NCI-H2029 treated with DMSO at 0.1 percent for 48 hours (cell line): ENCODE measurements at places on chromosomes 16 and 17.

- peak; percentile 11 for DNase-seq
These were observed 22.5 kb upstream of the ENPP7 start for GRCh38 chr17:79707931-79708891.

DNA sequence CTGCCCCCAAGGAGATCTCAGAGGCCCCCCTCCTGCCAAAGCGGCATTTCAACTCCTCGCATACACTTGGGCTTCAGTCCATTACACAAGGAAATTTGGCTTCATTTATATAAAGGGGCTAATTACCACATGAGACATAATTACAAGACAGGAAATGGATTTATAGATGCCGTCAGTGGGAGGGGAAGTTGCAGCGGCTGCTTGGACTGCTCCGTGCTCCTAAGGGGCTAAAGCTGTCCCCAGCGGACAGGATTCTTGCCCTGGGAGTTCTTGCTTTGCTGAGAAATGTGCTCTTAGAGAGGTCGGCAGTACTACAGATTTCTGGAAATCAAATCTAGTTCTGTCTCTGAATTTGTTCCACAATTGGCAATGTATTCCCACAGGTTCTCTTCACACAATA is 57.2 kb upstream of the NLK start:
- no peak for DNase-seq

GRCh38 chr16:16996827-16997226 is 473.9 kb downstream of the XYLT1 start:
- no peak for DNase-seq

DNA sequence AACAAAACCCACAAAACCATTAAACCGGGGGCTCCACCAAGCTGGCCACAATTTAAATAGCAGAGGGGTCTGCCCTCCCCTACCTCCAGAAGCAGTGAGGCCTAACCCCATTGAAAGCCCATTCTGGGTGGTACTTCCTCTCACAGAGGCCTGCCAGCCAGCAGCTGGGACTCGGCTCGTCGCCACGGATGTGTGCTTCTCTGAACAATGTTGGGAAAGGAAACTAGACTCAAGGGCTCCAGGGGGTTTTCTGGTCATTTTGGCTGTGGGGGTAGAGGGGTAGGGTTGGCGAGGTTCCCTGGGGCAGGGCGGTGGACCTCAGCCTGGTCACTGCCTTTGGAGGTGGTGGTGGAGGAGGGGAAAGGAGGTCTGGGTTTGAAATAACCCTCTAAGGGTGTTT is 4.7 kb upstream of the PLCG2 start:
- DNase-seq, result no peak

GRCh38 chr17:67912656-67913055 is 83.6 kb downstream of the C17orf58 start:
- no peak for DNase-seq

DNA sequence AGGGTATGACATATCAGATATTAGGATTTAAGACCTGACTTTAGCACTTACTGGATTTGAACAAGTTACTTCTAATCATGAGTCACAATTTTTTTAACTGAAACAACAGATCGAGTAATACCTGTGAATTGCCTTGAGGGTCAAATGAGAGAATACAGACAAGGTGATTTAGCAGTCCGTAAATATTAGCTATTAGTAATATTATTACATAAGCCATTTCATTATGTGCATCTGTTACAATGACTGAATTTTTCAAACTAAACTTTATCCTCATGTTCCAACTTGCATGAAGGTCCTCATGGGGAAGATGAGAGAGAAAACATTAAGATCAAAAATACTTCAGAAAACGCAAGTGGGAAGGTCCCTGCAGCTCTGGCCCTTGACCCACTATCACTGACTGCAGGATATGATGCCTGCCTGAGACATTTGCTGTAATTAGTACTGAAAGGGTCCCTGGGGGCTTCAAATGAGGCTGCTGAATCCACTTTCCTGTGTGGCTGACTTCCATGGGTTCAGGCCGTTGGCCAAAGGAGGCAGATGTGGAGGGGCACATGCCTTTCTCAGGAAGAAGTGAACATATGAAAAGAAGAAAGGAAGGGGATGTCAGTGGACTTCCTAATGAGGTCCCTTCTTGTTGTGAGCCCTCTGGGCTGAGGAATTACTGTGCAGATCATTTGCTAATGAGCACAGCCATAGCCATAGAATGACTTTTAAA is 441.7 kb downstream of the CDH11 start:
- DNase-seq, result no peak

- DNase-seq, result peak; percentile 43
These were observed 90.6 kb downstream of the USP22 start for GRCh38 chr17:20952183-20952582.

GRCh38 chr17:67276075-67276474 is 31.1 kb upstream of the HELZ start:
- no peak for DNase-seq

DNA sequence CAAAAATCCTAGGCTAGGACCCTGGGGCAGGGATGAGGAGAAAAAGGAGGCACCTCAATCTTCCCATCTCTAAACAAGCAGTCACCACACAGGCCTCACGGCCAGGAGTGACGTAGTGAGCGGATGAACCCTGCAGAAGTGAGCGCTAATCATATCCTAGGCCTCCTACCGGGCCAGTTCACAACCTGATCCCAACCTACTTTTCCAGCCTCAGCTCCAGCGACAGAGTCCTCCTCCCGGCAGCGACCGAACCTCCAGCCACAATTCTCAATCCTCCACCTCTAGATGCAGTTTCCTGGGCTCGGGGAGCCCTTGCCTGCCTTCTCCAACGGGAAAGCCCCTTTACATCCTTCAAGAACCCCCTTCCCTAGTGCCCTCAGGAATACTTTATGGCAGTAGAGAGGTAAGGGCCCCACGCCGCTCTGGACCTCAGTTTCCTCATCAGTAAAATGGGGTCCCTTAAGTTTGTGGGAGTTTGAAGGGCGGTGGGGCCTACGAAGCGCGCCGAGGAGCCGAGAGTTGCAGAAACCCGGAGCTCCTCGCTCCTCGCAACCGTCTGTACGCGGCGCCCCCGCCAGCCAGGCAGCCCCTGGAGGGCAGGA is 1.4 kb downstream of the ZNF668 start:
- no peak for DNase-seq

DNA sequence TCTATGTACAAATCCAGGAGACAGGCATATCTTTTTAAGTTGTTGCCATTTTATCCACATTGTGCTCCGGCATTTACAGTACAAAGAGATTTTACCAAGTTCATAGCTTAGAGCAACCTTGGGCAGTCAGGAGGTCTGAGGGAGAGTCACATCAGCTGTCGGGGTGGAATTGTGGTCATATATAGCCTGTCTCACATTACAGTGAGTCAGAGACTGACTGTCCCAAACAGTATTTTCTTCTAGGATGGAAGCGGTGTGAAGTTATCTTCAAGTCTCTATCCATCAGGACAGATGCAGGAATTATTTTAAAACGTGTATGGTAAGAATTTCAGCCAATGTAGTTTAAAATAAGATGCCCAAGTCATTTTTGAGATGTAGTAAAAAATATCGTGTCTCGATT is 53.0 kb downstream of the GPRC5B start:
- DNase-seq, result no peak

- DNase-seq, result no peak
These were observed 19.3 kb upstream of the FOXF1 start for GRCh38 chr16:86490859-86491639.

GRCh38 chr17:17147821-17148220 is 58.3 kb downstream of the PLD6 start:
- no peak for DNase-seq

GRCh38 chr17:75754378-75755204 is 10.4 kb downstream of the GALK1 start:
- DNase-seq, result no peak

GRCh38 chr17:37220607-37220953 is 155.2 kb upstream of the C17orf78 start:
- DNase-seq, result no peak

- DNase-seq, result no peak
These were observed 3.5 kb downstream of the WDR81 start for GRCh38 chr17:1727876-1728630.

DNA sequence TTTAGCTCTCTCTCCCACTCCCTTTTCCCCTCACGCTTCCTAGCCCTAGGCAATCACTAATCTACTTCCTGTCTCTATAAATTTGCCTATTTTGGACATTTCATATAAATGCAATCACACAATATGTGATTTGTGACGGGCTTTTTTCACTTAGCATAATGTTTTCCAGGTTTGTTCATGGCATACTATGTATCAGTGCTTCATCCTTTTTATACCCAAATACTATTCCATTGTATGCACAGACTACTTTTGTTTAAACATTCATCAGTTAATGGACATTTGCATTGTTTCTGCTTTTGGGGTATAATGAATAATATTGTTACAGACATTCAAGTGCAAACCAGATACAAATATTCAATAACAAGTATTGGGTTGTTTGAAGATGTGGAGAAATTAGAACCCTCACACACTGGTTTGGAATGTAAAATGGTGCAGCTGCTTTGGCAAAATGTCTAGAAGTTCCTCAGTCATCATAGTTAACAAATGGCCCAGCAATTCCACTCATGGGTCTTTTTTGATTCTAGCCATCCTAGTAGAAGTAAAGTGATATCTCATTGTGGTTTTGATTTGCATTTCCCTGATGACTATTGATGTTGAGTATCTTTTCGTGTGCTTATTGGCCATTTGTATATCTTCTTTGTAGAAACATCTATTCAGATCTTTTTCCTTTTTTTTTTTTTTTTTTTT is 67.7 kb downstream of the TBX4 start:
- no peak for DNase-seq

- DNase-seq, result no peak
These were observed 19.2 kb downstream of the PLXDC1 start for GRCh38 chr17:39132192-39132610.

- no peak for DNase-seq
These were observed 19.7 kb upstream of the GUCY2D start for GRCh38 chr17:7982666-7983065.

- DNase-seq, result no peak
These were observed 1461.2 kb upstream of the CDH8 start for GRCh38 chr16:63497408-63497807.

DNA sequence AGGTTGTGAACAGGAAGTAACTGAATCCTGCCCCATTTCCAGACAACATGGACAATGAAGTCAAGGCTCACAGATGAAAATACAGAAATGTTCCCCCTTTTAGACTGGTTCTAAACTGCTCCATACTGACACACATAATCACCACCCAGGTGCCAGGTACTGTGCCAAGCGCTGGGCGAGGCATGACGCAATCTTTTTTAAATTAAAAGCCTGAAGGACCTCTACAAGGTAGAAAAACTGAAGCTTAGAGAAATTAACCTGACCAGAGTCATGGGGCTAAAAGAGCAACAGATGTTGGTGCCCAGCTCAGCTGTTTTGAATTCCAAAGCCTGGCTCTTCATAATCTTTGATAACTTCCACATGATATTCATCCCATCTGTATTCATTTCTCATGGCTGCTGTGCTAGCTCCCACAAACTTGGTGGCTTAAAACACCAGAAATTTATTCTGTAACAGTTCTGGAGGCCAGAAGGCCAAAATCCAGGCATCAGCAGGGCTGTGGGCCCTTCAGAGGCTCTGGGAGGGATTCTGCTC is 4.9 kb upstream of the RAB11FIP4 start:
- DNase-seq, result no peak

GRCh38 chr16:87245511-87245910 is 71.7 kb downstream of the C16orf95 start:
- no peak for DNase-seq

DNA sequence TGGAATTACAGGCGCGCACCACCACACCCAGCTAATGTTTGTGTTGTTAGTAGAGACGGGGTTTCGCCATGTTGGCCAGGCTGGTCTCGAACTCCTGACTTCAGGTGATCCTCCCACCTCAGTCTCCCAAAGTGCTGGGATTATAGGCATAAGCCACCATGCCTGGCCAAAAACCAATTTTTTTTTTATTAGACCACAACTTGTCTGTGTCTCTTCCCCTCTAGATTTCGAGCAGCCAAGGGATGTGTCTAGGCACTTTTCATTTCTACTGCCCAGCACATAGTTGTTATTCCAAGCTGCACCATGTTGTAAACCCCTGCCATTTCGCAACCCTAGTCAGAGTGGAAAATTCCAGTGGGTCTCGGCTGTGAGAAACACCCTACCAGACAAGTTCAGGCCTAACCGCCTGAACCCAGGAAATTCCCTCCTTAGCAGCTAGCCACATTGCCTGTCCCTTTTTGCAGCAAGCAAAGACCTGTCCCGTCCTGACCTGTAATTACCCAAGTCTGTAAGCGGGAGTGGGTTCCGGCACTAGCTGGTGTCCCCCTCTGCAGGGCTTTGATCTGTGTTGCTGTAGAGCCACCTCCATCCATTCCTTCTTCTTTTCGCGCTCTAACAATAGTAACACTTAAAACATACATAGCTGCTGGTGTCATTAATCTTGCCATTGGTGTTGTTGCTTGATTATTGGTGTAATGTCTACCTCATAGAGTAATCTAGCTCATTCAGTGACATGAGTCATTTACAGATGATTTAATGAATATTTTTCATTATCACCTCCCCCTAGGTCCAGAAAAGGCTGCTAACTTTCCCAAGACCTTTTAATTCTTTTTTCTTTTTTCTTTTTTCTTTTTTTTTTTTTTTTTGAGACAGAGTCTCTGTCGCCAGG is 77.3 kb upstream of the ATF7IP2 start:
- DNase-seq, result no peak

DNA sequence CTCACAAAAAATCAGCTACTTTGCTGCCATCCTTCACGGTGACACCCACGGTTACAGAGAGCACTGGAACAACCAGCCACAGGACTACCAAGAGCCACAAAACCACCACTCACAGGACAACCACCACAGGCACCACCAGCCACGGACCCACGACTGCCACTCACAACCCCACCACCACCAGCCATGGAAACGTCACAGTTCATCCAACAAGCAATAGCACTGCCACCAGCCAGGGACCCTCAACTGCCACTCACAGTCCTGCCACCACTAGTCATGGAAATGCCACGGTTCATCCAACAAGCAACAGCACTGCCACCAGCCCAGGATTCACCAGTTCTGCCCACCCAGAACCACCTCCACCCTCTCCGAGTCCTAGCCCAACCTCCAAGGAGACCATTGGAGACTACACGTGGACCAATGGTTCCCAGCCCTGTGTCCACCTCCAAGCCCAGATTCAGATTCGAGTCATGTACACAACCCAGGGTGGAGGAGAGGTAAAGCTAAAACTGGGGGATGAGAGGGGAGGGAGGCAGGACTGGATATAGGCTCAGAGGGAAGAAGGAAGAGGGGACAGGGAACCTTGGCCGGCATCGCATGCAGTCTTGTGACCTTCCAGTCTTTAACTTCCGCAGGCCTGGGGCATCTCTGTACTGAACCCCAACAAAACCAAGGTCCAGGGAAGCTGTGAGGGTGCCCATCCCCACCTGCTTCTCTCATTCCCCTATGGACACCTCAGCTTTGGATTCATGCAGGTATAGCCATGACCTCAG is 581 bp downstream of the CD68 start:
- DNase-seq, result no peak

GRCh38 chr16:69508033-69508755 is 57.6 kb upstream of the NFAT5 start:
- no peak for DNase-seq
